ENCODE measurements at places on chromosomes 2 and 18.
A peak's percentile ranks its signal among the peaks of the same experiment; 100 is the strongest.

DNA sequence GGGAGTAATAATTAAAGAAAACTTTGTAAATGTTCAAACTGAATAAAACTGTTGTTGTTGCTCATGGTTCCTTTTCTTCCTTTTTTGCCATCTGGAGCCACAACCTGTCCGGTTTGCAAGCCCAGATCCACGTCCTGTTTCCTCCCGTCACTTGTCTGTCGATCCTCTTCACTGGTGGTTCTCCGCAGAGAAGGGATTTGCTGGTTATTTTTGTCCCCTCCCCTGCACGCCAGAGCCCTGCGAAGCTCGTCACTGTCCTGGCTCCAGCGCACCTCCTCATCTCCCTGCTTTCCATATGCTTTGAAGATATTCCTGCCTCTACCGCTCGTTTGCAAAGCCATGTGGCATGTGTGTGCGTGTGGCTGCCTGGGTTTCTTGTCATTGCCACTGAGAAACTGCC, 461.4 kb downstream of the RNF144A start:
- peak; percentile 53 for DNase-seq

GRCh38 chr2:99471654-99472599, 17.9 kb downstream of the REV1 start:
- DNase-seq = no peak

DNA sequence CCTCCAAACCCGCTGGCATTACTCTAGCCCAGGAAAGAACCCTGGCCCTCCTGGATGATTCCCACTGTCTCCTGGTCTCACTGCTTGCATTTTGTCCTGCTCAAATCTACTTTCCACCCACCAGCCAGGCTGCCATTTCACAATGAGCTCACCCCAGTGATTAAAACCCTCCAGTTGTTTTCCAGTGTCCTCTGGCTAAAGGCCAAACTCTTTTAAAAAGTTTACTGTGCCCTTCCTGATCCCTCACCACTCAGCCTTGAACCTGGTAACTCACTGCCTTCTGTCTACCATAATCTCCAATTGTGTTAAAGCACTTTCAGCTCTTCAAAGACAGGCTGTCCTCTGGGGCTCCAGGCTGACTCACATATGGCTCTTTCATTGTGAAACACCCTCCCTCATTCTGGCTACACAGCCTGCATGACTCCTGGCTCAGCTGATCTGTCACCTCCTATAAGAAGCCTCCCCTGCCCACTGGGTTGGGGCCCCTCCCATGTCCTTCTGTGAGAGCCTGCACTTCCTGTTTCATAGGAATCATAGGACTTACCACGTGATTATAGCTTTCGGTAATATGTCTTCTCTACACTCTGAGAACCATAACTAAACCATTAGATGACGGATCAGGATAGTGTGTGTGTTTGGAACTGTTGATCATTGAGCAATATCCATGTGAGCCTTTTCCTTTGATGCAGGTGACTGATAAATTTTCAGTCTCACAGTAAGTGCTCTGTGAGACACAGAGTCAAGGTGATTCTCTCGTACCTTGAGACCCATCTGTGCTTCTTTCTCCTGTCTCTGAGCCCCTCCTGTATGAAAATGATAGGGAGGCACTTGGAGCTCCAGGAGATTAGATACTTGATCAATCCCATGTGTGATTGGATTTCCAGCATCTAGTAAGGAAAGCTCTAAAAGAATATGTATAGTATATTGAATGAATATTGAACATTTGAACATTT, 590.8 kb upstream of the ID2 start:
- DNase-seq = peak; percentile 18

DNA sequence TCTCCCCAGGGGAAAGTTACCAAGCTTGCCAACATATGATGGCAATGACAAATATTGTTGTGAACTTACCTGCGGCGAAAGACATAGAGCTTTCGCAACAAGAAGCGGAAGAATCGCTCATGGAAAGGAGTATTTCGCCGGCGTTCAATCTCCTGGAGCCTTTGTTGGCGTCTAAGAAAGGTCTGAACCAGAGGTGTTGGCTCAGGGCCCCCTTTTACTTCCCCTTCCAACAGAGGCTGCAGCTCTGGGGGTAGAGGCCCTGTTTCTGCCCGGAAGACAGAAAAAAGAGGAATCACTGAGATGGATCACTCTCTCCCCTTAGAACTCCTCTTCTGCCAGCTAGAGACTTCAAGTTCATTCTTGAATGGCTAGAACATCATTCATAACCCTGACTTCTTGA, 10.8 kb downstream of the GGCX start:
- no peak for DNase-seq

DNA sequence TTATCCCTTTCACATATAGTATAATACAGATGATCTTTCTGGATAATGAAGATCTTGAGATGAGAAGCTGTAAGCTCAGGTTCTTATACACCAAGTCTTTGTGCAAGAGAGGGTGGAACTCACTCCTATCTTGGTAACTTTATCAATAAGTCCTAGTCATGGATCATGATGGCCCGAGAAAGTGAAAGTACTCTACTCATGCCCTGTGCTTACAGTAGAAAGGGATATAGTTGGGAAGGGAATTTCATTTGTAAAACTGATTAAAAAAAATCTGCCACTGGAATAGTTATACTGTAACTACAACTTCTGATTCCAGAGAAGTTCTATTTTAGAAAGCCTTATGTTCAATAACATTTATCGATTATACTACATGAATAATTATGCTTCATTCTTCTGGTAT, 51.8 kb downstream of the MYO3B start:
- DNase-seq = no peak

DNA sequence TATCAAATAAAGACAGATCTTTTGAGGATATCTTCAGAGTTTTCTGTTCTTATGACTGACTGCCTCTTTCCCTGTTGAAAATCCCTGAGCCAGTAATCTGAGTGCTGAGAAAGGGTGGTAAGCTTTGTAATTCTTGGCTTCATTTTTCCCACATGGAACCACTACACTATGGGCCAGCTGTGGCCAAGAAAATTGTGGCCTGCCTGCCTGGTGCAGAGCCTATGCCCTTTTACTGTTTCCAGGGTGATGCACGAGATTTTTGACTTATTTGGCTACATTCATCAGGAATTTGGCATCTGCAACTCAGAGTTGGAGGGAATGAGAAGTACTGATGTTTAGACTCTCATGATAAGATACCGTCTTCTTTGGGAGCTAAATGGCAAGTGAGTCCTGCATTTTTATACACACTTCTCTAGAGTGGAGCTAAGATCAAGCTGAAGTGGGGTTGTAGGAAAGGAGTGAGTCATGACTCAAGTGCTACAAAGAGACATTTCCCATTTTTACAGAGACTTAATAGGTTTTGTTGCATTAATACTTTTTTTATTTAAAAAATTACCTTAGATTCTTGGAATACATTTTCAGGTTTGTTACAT, 328.2 kb upstream of the CDH7 start:
- DNase-seq = peak; percentile 28

DNA sequence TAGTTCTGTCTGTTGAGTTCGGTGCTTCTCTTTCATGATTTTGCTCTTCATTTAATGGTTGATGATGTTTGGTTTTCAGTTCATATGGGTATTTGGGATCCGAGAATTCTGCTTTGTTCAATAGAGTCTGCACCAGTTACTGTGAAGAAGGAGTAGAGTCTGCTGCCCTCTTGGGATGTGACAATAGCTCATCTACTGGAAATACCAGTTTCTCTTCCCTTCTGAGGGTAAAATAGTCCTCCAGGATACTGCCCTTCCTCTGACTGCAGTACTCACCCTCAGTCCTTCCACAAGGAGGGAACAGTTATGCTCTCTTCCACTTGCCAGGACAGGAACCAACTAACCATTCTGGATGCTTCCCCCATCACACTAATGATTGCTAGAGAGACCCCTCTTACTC, 12.5 kb upstream of the TNFAIP6 start:
- DNase-seq = no peak

DNA sequence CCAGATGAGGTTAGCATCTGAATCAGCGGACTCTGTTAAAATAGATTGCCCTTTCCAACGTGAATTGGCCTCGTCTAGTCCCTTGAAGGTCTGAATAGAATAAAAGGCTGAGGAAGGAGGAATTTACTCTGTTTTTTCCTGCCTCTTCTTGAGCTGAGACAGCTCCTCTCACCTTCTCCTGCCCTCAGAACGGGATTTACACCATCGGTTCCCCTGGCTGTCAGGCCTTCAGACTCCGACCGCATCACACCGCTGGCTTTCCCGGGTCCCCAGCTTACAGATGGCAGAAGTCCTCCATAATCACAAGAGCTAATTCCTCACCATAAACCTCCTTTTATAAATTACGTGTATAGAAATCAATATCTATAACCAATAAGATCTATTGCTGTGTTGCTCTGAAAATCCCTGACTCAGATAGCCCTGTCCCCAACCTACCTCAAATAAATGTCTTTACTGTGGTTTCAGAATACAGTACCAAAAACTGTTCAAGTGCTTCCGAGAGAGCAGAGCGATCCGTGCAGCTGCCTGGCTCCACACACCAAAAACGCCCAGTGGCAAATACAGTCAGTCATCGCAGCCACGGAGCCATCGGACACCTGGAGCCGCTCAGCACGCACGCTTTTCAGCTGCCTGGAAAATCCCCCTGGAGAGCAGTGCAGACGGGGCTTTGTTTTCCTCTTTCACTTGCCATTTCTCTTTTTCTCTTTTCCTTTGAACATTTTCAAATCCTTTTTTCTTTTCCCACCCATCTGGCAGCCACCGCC, 196.9 kb downstream of the NRP2 start:
- DNase-seq = no peak

DNA sequence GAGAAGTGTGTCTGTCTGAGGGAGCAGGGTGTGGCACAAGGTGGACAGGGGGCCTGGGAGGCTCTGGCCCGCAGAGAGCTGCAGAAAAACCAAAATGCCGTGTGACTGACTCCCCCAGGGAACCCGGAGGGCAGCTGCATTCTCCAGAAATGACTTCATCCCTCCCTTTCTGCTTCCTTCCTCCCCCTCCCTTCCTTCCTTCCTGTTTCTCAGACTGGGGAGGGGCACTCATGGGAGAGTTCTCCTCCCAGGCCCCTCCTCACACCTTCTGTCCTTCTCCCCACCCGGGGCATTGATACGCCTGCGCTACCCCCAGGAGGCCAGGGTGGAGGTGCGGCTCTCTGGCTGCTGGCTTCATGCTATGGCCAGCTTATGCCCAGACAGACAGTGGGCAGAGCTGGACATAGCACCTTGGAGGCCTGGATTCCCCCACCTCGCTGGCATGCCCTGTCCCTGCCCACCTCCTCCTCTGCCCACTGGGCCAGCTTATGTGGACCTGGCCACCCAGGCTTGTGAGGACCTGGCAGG, 8.2 kb upstream of the GPR17 start:
- DNase-seq = no peak
